Putamen (tissue), 1 donor: ENCODE measurements at places on chromosomes 2 and 18.

- no peak for DNase-seq
Measured at GRCh38 chr18:32420084-32420750, 50.5 kb downstream of the GAREM1 start.

GRCh38 chr18:55650363-55650870, 62.4 kb upstream of the TCF4 start:
- DNase-seq: no peak

DNA sequence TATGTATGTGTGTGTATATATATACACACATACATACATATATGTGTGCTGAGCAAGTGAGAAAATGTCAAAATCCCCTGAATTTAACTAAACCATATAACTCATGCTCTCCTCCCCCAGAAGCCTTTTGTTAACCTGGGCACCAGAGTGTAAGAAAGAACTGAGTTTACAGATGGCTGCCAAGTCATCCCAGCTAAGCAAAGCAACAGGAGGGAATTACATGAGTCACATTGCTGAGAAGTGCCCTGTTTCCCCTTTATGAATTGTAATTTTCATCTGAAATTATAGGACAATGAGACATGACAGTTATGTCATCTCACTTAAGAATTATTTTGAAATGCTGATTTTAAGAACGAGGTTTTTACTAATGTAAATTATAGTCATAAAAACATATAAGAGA, 29.9 kb downstream of the SCN7A start:
- DNase-seq: no peak

- no peak for DNase-seq
Measured at GRCh38 chr2:136750065-136750464, 15.3 kb upstream of the THSD7B start.

DNA sequence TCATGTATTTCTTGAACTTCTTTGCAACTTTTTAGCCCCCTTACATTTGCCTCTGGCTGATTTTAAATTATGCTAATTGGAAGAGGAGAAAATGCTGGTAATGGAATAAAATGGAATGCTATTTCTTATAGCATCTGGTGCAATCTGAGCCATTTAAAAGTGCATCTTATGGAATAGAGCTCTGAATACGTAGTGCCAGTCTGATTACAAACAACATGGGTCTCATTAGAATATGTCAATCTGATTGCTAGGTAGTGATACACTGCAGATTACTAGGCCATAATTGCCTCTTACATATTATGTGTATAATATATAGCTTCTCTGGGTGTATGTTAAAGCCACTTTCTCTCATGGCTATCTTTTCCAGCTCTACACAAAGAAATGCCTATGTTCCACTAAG, 159.1 kb downstream of the EPHA4 start:
- no peak for DNase-seq

DNA sequence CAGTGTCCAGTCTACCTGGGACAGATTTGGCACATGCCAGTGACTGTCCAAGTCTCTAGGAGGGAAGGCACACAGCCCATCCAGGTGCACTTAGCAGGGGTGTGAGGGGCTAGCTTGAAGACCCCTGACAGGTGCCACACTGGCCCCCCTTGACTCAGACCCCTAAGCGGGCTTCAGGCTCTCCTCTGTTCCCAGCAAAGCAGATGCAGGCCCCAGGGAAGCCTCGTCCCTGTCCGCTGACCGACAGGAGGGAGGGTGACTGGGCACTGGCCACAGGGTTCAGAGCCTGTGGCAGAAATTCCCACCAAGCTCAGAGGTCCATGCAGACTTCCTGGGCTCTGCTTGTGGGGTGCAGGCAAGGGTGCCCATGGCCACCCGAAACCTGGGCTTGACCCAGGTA, 239.8 kb upstream of the MYT1L start:
- no peak for DNase-seq

DNA sequence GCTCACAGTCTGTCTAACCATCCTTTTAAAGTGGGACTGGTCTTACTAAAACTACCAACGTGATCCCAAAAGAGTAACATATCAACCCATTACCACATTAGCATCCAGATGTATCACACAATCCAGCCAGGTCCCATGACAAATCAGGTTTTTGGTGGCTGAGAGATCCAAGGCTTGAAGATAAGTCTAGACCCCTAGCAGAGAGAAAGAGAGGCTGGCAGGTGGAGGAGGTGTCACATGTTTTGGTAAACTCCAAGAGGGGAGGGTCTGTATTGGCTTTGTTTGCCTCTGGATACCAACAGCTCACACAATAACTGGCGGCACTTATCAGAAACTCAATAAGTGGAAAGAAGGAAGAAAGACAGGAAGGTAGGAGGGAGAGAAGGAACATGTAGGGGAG, 357.6 kb downstream of the SS18 start:
- no peak for DNase-seq

- DNase-seq: no peak
Measured at GRCh38 chr2:46256563-46257142, 40.6 kb upstream of the EPAS1 start.

GRCh38 chr2:202376460-202377206, 506 bp downstream of the BMPR2 start:
- DNase-seq: peak; percentile 52
